Esophagus squamous epithelium (tissue), 5 donors: ENCODE measurements at places on chromosomes 5 and 9. TPM values are rescaled to one million over a fixed set of nuclear protein-coding genes. Genes with fewer than 3 reads are reported as not detected.

AQP7 gene
- total RNA-seq = not detected

DNA sequence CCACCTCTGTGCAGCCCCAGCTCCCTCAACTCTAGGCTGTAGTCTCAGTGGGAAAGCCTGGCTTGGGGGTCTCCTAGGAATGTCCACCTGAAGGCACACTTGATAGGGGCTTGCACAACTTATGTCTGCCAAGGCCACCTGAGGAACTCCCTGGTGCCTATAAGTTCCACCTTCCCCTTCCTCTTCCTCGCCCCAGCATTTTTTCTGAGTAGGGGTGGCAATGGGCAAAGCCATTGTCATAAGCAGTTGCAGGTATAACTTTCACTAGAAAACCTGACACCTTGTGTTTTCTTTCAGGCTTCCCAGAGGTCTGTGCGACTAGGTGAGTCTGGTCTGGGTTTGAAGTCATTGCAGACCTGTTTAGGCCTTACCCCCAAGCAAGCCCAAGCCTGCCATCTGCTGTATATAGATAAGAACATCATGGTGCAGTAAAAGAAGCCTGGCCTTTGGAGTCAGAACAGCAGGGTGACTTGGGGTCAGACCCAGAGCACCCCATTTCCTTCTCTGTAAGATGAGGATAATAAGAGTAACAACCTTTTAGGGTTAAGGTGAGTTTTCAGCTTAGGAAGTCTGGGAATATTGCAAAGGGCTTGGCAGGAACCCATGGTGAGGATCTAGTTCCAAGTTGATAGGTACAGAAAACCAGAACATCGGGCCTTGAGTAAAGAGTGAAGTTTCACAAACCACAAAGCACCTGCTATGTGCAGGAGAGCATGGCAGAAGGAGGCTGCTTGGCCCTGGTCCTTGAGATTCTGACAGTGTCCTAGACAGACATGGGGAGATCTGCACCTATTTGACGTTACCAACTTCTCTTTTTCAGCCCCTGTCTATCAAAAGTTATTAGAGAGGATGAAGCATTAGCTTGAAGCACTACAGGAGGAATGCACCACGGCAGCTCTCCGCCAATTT is 33.8 kb downstream of the TGFBI start:
- H3K27ac ChIP-seq = no peak overlapping the region
- peaks cover 43% of the 10 kb centered on the region for H3K36me3 ChIP-seq
- H3K4me3 ChIP-seq = no peak overlapping the region
- no peak for DNase-seq
- H3K4me1 ChIP-seq = peaks cover 4% of the 10 kb centered on the region

DNA sequence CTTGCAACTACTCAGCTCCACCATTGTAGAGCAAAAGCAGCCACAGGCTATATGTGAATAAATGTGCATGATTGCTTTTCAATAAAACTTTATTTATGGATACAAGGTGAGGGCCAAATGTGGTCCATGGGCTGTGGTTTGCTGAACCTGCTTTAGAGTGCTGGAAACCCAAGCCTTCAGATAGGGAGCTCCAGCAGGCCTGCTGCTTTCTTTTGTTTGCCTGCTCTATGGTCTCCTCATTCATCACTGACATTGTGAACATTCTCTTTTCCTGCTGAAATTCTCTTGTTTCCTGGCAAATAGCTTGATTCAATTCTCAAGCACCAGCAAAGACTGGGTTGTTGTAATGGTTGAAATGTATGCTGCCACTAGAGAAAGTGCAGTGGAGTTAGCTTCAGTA is 26.0 kb downstream of the EGFLAM start:
- no peaks in the 10 kb centered on the region for H3K36me3 ChIP-seq
- no peak overlapping the region for H3K4me3 ChIP-seq
- H3K27ac ChIP-seq = no peak overlapping the region
- H3K4me1 ChIP-seq = no peaks in the 10 kb centered on the region
- H3K27me3 ChIP-seq = no peaks in the 10 kb centered on the region

GRCh38 chr9:121321016-121321503 is 49.0 kb downstream of the STOM start:
- DNase-seq = no peak
- H3K4me3 ChIP-seq = no peak overlapping the region
- H3K27ac ChIP-seq = peak overlapping the region; percentile 95
- H3K27me3 ChIP-seq = no peaks in the 10 kb centered on the region

DNA sequence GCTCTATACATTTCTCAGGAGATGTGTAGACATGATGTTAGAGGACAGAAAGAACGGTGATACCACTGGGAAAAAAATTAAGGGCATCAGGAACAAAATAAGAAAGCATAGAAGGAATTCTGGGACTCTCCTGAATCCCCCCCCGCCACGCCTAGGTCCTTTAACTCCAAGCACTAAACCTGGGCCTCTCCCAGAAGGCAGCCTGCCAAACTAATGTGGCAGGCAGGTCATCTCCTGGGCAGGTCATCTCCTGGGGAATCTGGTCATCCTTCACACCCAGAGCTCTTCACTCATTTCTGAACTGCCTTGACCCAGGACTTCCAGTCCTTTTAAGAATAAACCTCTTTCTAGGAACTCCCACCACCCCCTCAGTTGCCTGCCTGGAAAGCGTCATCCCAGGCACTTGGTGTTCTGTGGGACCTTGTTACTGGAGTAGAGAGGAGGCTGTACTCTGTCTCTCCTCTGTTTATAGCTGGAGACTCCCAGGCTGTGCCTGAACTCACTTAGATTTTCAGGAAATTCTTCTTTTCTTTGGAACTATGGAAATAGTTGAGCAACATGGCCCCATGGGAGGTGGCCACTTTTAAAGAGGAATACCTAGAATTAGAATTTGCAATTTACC is 24.1 kb downstream of the PSAT1 start:
- DNase-seq = no peak
- H3K27ac ChIP-seq = no peak overlapping the region
- no peaks in the 10 kb centered on the region for H3K4me1 ChIP-seq
- H3K27me3 ChIP-seq = no peaks in the 10 kb centered on the region
- no peak overlapping the region for H3K4me3 ChIP-seq
- H3K36me3 ChIP-seq = peaks cover 5% of the 10 kb centered on the region

DNA sequence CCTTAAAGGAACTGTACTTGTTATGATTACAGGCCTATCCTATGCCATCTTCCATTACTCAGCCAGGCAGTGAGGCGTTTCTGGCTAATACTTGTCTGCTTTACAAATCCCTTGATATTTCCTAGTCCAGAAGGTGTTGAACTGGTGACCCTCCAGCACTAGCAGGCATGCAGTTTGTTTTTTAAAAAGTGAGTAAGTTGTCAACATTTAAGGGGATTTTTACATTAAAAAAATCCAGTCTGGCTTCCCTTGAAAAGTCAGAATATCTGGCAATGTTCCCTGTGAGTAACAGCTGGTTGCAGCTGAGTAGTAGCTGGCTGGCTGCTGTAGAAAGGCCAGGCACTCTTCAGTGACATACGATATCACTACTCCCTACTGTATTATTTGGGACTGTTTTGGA is 21.8 kb downstream of the GRIN3A start:
- no peak for DNase-seq
- no peaks in the 10 kb centered on the region for H3K4me1 ChIP-seq
- no peaks in the 10 kb centered on the region for H3K27me3 ChIP-seq
- no peaks in the 10 kb centered on the region for H3K36me3 ChIP-seq

DNA sequence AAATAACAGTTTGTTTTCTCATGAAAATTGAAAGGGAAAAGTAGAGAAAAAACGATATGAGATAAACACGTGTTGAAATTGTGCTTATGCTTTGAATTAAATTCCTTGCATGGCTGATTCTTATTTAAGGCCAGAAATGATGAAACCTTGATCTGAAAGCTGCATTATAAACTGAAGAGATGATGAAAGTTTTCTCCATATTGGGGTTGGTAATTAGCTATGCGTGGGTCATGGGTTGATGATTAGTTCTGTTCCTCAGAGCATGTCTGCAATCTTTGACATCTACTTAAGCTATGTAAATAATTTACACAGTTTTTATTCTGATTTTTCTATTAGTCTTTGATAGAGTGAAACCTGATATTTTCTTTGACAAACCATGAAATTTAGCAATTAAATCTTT is 264.1 kb downstream of the CD180 start:
- no peaks in the 10 kb centered on the region for H3K27me3 ChIP-seq
- H3K27ac ChIP-seq = no peak overlapping the region
- H3K4me3 ChIP-seq = no peak overlapping the region
- H3K4me1 ChIP-seq = no peaks in the 10 kb centered on the region

DNA sequence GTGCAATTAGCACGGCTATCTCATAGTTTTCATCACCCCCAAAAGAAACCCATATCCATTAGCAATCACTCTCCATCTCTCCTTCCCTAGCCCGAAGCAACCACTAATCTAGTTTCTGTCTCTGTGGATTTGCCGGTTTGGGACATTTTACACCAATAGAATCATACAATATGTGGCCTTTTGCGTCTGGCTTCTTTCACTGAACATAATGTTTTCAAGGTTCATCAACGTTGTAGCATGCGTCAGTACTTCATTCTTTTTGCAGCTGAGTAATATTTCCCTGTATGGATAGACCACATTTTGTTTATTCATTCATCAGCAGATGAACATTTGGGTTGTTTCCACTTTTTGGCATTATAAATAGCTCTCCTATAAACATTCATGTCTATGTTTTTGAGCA is 75.4 kb upstream of the TBC1D2 start:
- H3K4me3 ChIP-seq = no peak overlapping the region
- H3K27me3 ChIP-seq = no peaks in the 10 kb centered on the region
- H3K4me1 ChIP-seq = no peaks in the 10 kb centered on the region
- DNase-seq = no peak
- no peaks in the 10 kb centered on the region for H3K36me3 ChIP-seq

DNA sequence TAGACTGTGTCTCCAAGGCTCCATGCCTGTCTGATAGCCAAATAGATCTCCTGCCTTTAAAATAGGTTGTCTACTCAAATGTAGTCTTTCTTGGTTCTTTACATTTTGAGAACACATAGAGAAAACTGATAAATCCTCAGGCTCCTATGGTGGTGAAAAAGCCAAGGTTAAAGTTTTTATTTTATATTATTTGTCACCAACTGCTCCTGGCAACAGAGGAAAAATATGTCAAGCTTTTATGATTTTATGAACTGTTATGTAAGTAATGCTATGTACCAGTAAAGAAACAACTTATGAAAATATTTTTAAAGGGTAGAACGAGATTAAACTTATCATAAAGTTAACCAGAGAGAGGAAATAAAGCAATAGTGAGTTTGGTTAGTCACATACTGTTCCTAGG is 222.8 kb downstream of the NR2F1-AS1 start:
- no peak for DNase-seq
- no peaks in the 10 kb centered on the region for H3K36me3 ChIP-seq
- peaks cover 6% of the 10 kb centered on the region for H3K4me1 ChIP-seq
- H3K27me3 ChIP-seq = no peaks in the 10 kb centered on the region
- H3K27ac ChIP-seq = no peak overlapping the region
- H3K4me3 ChIP-seq = no peak overlapping the region

- no peak overlapping the region for H3K27ac ChIP-seq
- H3K36me3 ChIP-seq = no peaks in the 10 kb centered on the region
- no peak for DNase-seq
- no peaks in the 10 kb centered on the region for H3K27me3 ChIP-seq
- H3K4me3 ChIP-seq = no peak overlapping the region
Observed at GRCh38 chr5:5483880-5484598, 61.6 kb downstream of the ICE1 start.

- no peaks in the 10 kb centered on the region for H3K36me3 ChIP-seq
- peaks cover 8% of the 10 kb centered on the region for H3K4me1 ChIP-seq
- no peak overlapping the region for H3K27ac ChIP-seq
- no peaks in the 10 kb centered on the region for H3K27me3 ChIP-seq
Observed at GRCh38 chr5:107380654-107381053, 290.1 kb downstream of the EFNA5 start.
